ENCODE measurements at places on chromosomes 5 and 9. TPM values are rescaled to one million over a fixed set of nuclear protein-coding genes. Genes with fewer than 3 reads are reported as not detected.

SLC25A2 gene
- total RNA-seq: not detected

SLIT3 gene
- 13.0 TPM for total RNA-seq

TSTD2 gene
- total RNA-seq: 26.2 TPM

FBXL7 gene
- total RNA-seq: 24.2 TPM

IL13 gene
- total RNA-seq: not detected

FABP6 gene
- total RNA-seq: 1.3 TPM

INSL6 gene
- not detected for total RNA-seq

DNA sequence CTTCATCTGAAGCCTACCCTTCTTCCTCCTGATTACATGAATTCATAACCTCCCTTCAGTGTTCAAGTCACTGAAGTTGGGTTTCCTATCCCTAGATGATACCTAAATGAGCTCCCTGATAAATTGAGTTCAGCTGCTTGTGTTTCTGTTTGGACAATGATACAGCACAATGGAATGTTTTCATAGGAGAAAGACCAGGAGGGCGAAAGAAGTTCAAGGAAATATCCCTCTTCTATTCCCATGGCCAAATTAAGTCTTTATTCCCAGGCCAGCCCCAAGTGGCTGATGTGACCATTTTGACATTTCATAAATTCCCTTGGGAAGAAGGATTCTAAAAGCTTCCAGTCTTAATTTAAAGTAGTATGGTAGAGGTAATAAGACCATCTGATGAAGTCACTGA, 555.8 kb upstream of the CLINT1 start:
- no peak for DNase-seq

- no peak for DNase-seq
These were observed 103.1 kb downstream of the KCNIP1 start for GRCh38 chr5:170606941-170607340.

GRCh38 chr9:72813544-72813943, 139.3 kb downstream of the ALDH1A1 start:
- DNase-seq: no peak

Measured in heart left ventricle (tissue), 16 donors.